K562 (cell line): ENCODE measurements at places on chromosomes 4 and X.
A peak's percentile ranks its signal among the peaks of the same experiment; 100 is the strongest.

DNA sequence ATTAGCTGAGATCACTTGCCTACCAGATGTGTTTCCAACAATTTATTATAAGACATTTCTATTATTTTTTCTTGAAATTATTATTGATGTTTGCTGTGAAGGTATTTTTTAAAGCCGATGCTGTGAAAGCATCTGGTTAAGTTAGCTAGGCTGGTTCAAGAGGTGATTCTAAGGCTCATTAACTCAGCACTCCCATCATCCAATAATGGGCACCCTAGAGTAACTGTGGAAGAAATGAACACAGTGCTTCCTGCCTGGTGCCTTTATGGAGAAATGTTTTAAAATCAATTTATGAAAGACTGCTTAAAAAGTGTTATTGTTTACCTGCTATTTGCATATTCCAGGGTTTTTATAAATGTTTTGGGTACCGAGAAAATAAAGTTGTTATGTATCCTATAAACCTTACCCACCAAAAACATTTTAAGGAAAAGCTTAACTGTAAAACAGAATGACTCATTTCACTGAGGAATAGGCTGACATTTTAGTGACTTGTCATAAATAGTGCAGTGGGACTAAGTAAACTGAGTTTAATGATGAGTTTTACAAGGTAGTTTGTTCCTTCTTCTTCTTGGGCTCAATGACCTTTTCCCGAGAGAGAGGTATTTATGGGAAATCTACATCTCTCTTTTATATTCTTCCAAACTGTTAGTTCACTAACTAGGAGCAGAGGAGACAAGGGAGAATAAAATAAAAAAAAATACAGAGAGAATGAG is 310.0 kb upstream of the AADAT start:
- no peak for DNase-seq

DNA sequence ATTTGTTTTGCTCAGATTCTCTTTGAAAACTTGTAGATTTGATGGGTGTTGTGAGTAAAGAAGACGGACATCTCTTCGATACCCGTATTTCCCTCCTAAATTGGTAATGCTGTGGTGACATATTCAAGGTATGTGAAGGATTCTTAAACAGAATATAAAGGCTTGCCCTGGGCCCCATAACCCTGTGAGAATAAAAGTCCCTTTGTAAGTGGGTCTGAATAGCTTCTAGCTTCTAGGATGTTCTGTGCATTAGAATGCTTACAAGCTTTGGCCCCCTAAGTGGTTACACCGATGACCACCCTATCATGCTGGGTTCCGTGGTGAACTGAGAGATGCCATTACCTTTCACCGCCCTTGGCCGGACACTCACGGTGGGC is 574 bp upstream of the MOB1B start:
- no peak for DNase-seq

DNA sequence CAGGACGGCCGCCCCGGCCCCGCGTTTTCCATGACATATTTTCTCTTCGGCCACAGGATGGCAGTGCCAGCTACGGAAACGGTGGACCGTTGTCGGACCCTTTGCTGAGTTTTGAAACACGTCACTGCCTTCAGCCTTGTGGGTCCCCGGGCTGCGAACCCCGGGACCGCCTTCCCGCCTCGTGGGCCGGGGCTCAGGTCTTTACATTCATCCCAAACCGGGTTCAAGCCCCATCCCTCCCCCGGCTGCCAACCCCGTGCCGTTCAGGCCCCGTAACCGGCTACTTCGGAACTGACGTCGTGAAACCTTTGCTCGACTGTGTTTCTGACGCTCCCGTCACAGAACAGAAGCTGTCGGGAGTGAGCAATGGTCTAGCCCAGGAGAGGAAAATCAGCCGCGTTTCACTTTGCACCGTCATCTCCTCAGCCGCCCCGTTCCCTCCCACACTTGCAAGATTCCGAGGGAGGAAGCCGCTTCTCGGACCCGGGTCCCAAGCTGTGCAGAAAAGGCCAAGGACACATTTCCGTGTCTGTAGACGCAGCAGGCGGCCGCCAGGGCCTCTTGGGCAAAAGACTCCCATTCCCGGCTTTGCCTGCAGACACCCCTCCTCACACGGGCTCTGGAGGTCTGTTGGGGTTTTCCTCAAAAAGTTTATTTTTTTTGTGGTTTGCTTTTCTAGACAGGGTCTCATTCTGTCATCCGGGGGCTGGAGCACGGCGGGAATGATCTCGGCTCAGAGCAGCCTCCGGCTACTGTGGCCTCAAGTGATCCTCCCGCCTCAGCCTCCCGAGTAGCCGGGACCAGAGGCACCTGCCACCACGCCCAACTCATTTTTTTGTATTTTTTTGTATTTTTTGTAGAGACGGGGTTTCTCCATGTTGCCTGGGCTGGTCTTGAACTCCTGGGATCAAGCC is 41.4 kb upstream of the PPP2R3B start:
- no peak for DNase-seq

DNA sequence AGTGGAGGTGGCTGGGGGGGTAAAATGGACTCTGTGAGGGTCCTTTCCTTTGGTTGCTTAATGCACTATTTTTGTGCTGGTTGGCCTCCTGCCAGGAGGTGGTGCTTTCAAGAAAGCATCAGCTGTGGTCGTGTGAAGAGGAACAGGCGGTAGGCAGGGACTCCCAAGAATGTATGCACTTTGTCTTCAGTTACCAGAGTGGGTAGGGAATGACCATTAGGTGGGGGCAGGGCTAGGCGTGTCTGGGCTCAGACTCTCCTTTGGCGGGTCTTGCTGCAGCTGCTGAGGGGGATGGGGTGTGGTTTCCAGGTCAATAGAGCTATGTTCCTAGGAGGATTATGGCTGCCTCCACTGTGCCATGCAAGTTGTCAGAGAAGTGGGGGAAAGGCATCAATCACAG is 509.0 kb downstream of the PCDH19 start:
- no peak for DNase-seq

- no peak for DNase-seq
These were observed 38.7 kb upstream of the GRID2 start for GRCh38 chr4:92265021-92265420.

GRCh38 chrX:46588263-46588662 is 14.7 kb downstream of the CHST7 start:
- no peak for DNase-seq

DNA sequence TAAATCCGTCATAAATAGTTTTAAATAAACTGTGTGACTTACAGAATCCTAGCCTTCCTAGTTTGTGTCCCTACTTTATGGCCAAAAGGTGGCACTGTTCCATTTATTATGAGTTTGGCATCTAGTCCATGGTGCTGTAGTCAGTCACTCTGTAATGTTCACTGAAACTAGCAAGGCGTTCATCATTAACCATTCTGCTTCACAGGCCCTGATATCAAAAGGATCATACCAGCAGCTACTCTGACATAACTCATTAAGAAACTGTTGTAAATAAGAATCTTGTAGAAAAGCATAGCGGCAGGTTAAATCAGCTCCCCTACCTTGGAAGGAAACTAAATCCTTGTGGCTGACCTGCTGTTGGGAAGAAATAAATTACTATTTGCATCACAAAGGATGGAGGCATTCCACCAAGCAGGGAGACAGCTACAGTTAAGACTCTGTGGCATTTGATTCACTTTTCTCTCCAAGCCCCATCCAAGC is 919.6 kb upstream of the DIAPH2 start:
- no peak for DNase-seq

DNA sequence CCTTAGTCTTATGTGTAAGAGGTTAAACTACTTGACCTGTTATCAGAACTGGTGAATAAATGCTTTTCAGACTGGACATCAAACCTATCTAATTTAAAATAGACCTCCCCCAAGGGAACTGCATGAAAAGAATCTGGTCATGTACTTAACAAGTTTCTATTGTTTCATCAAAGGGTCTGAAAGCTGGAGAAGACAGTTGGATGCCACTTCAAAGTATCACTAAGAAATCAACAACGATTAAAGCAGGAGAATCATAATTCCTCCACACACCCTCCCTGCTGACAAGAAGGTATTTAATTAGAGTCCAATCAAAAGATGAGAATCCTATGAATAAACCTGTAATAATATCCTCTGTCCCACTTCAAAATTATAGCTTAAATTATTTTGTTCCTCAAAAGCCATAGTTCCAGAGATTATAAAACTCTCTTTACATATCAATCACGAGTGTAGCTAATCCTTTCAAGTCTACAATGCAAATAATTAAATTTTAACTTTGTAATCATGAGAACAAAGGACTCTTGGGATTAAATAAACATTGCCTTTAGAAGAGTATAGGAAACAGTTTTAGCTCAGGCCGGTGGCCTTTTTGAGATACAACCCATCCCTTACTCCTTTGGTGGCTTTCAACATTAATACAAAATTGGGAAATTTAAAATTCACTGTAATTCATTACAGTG is 35.1 kb downstream of the TSPAN5 start:
- no peak for DNase-seq

GRCh38 chr4:168304744-168305459 is 13.7 kb downstream of the DDX60 start:
- no peak for DNase-seq

DNA sequence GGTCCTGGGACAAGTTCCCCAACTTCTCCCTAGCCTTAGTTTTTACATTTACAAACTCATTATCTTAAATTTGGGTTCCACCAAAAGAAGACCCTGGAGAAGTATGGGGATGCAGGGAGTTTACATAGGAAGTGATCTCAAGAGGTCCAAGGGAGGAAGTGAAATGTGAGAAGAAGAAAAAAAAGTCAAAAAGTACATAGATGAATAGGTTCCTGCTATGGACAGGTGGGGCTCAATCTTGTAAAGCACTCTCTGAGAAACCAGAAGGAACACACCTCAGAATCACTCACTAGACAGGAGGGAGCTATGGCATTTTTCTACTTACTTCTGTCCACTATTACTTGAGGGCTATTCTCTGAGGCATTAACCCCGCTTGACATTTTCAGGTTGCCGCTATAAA is 56.6 kb downstream of the ARHGAP6 start:
- no peak for DNase-seq

GRCh38 chrX:1493877-1494510 is 41.3 kb upstream of the ASMTL start:
- no peak for DNase-seq

DNA sequence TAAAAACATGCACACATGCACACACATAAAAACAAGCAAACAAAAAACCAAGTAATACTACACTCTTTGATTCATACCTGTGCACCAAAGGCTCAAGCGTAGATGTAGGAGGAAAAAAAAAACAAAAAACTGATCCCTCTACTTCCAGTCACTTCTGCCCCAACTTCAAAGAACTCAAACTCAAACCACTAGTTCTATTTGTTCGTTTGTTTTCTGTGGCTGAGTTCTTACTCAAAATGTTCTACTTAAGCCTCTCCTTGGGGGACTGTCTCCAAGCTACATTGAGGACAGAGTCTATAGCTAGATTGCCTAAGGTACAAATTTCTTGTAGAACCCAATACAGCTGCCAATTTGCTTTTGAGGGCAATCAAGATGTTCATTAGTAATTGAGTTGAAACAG is 171.0 kb upstream of the ATOH1 start:
- no peak for DNase-seq

- DNase-seq, result no peak
These were observed 1.4 kb upstream of the SMR3A start for GRCh38 chr4:70359115-70359661.

DNA sequence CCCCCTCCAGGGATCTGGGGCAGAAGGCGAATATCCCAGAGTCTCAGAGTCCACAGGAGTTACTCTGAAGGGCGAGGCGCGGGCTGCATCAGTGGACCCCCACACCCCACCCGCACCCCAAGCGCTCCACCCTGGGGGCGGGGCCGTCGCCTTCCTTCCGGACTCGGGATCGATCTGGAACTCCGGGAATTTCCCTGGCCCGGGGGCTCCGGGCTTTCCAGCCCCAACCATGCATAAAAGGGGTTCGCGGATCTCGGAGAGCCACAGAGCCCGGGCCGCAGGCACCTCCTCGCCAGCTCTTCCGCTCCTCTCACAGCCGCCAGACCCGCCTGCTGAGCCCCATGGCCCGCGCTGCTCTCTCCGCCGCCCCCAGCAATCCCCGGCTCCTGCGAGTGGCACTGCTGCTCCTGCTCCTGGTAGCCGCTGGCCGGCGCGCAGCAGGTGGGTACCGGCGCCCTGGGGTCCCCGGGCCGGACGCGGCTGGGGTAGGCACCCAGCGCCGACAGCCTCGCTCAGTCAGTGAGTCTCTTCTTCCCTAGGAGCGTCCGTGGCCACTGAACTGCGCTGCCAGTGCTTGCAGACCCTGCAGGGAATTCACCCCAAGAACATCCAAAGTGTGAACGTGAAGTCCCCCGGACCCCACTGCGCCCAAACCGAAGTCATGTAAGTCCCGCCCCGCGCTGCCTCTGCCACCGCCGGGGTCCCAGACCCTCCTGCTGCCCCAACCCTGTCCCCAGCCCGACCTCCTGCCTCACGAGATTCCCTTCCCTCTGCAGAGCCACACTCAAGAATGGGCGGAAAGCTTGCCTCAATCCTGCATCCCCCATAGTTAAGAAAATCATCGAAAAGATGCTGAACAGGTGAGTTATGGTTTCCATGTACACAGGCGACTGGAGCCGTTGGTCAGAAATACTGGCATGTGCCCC is at the start of gene CXCL1:
Gene CXCL1, plus strand, starts transcription at position 264 of the 926 bp plus-strand sequence. Its CDS starts 78 bp downstream, at position 342.
- peak; percentile 68 for DNase-seq

DNA sequence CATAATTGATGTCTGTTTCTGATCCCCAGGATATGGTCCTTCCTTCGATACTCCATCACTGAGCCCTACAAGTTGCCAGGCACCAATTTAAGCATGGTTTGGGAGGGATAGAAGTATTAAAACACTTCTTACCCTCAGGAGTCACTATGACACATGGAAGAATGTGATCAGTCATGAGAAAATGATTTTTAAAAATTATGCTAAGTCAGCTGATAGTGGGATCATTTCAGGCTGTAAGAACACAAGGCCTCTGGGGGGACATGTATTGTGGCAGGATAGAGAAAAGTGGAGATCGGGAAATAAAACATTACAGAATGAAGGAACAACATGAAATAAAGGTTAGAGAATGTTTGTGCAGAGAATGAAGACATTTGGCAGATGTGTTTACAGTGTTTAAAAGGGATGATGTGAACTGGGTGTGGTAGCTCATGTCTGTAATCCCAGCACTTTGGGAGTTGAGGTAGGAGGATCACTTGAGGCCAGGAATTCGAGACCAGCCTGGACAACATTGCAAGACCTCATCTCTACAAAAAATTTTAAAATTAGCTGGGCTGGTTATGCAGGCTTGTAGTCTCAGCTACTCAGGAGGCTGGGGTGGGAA is 64.0 kb downstream of the ELOVL6 start:
- DNase-seq, result no peak

DNA sequence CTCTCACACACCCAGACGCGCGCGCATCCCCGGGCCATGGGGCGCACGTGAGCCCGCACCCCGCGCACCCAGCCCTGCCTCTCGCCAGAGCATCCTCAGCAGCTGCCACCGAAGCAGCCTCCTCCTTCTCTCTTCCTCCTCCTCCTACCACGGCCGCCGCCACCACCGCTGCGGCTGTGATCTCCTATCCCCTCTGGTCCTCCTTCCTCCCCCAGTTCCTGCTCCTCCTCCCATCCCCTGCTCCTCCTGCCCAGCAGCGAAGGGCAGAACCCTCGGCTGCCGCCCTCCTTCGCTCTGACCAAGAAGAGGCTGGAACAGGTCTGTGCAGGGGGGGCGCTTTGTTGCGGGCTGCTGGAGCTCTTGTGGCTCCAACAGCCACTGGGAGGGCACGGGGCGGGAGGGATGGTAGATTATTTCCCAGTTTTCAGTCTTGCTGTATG is 148.7 kb upstream of the CHRDL1 start:
- DNase-seq, result no peak

GRCh38 chrX:139287155-139287924 is 243.2 kb upstream of the F9 start:
- no peak for DNase-seq

GRCh38 chr4:655464-656151 is 18.5 kb downstream of the ATP5ME start:
- DNase-seq, result no peak

GRCh38 chr4:85557016-85557901 is 82.3 kb downstream of the ARHGAP24 start:
- DNase-seq, result no peak
